Pons (tissue), 1 donor: ENCODE measurements at places on chromosomes 2 and 18.
A peak's percentile ranks its signal among the peaks of the same experiment; 100 is the strongest.

DNA sequence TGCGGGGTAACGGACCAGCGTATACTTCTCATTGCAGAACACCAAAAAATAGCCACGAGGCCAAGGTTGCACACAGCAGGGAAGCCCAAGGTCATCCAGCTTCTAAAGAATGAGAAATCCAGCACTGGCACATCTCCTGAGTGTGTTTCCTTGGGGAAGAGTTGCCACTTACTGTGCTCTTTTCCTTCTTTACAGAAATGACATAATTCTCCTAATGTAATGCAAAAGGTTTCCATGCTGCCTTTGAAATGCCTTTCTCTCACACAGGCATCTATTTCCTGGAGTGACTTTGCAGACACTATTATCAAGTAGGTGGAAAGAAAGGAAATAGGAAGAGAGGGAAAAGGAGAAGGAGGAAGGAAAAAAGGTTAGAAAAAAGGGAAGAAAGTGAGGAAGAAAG lies 862.1 kb upstream of the CELF4 start:
- no peak for DNase-seq

GRCh38 chr2:203444738-203445137 lies 90.4 kb downstream of the RAPH1 start:
- DNase-seq, result no peak

- DNase-seq, result no peak
Measured at GRCh38 chr2:239625156-239625845, 224.5 kb upstream of the HDAC4 start.

- DNase-seq, result peak; percentile 39
Measured at GRCh38 chr2:42812899-42813479, 20.6 kb upstream of the HAAO start.

DNA sequence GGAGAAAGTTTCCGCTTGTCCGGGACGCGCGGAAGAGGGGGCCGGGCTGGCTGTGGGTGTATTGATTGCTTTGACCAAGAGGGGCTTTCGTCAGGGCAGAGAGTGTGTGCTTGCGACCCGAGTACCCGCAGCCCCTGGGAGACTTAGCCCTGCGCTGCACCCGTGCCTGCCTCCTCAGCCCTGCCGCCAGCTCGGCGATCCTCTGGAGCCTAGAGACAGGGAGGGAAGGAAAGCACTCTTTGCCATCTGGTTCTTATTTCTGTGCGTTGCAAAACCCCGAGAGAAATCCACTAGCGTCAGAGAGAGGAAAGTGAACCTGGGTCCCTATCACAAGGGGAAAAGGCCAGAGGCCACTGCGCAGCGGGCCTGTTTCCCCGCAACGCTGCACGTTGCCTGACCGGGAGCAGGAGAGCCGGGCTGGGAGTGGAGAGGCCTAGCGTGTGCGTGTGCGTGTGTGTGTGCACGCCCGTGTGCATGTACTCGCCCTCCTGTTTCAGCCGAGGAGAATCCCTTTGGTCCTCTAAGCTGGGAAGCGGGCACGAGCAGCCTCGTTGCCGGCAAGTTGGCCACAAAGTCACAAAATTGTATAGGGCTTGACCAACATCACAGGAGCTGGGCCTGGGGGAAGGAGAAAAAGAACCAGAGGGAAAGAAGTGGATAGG lies 1.7 kb downstream of the SIX3 start:
- no peak for DNase-seq

DNA sequence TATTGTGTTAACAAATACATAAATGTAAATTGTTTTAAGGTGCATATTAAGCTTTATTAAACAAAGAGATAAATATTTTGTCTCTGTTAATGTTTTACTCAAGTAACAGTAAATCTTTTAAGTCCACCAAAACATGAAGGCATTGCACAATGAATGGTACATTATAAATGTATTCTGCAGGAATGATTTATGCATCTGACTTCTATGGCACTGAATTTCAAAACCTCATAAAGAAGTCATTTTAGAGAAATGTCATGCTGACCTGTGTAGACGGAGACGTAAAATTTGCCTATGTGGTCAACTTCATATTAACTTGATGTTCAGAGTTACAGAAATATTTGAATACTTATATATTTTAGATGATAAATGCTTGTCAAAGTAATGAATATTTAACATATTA lies 194.7 kb downstream of the BABAM2 start:
- no peak for DNase-seq

DNA sequence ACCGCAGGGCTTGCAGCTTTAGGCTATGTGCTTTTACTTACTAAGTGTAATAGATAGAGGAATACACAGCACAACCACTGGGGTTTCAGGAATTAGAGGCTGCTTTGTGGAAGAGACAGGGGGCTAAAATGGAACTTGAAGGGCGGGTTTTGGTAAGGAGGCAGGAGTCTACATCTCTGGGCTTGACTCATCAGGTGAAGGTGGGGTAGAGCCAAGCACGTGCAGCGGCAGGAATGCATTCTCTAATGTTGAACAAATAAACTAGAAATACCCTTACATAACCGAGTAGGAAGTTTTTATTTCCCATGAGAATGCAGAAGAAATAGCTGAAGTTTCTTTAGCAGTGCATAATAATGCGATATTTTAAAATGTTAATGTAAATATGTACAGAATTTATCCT lies 673.8 kb upstream of the SALL3 start:
- no peak for DNase-seq
